Activated CD8-positive, alpha-beta memory T cell treated with anti-CD3 and anti-CD28 coated beads for 4 hours (primary cell): ENCODE measurements at places on chromosomes 3 and 15.

GRCh38 chr15:97061392-97061791 lies 730.9 kb downstream of the NR2F2 start:
- DNase-seq = no peak

DNA sequence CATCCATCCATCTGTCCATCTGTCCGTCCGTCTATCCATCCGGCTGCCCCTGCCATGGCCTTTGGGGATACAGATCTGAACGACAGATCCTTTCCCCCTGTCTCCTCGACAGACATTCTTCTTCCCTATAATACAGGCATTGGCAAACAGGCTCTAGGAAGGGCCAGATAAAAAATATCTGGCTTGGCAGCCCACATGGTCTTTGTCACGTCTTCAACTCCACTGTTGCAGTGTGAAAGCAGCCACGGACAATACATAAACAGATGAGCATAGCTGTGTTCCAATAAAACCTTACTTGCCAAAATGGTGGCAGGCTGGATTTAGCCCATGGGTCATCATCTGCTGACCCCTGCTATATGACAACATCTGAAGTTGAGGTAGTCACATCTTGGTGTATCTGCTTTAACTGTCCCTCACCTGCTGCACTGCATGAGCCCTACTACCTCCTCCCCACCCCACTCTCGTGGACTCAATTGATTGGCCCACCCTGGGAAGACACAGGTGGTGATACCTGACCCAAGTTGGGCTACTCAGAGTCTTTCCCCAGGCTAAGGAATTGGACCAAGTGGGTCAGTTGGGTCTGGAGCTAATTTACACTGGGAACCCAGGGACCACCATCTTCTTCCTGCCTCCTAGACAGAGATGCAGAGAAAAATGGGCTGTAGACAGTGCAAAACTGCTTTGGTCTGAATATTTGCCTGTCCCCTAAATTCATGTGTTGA lies 128.4 kb upstream of the SMAD3 start:
- DNase-seq = no peak

GRCh38 chr15:40857601-40858341 lies 13.9 kb downstream of the SPINT1 start:
- peak; percentile 63 for DNase-seq

GRCh38 chr15:84681831-84682230 lies 23.8 kb upstream of the NMB start:
- no peak for DNase-seq

GRCh38 chr15:100020189-100020588 lies 287.0 kb upstream of the LYSMD4 start:
- no peak for DNase-seq

GRCh38 chr3:109642025-109642424 lies 304.7 kb upstream of the DPPA4 start:
- no peak for DNase-seq
